ENCODE measurements at places on chromosomes 6 and 20.

- no peak for DNase-seq
Observed at GRCh38 chr20:47181056-47181862, 175.2 kb downstream of the ZMYND8 start.

GRCh38 chr6:156982168-156982567, 205.0 kb downstream of the ARID1B start:
- no peak for DNase-seq

DNA sequence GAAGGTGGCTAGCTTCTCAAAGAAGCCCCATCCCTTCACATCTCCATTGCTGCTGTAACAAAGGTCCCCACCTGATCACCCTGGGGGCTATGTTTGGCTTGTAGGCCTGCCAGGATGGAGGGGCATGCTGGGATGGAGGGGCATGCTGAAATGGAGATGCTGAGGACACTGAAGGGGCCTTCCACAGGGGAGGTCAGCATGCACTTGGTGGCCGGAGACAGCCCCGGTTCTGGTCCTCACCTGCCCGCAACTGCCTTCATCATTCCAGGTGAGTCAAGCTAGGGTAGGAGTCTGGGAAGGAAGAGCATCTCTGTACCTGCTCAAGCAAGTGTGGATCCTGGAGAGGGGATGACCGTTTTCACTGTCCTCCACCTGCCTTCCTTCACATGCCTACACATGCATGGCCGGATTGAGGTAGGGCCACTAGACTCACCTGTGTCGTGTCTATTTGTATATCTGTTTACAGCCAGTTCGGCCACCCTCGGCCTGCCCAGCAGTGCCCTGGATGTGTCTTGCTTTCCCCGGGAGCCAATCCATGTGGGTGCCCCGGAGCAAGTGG, 6.0 kb downstream of the L3MBTL1 start:
- no peak for DNase-seq

DNA sequence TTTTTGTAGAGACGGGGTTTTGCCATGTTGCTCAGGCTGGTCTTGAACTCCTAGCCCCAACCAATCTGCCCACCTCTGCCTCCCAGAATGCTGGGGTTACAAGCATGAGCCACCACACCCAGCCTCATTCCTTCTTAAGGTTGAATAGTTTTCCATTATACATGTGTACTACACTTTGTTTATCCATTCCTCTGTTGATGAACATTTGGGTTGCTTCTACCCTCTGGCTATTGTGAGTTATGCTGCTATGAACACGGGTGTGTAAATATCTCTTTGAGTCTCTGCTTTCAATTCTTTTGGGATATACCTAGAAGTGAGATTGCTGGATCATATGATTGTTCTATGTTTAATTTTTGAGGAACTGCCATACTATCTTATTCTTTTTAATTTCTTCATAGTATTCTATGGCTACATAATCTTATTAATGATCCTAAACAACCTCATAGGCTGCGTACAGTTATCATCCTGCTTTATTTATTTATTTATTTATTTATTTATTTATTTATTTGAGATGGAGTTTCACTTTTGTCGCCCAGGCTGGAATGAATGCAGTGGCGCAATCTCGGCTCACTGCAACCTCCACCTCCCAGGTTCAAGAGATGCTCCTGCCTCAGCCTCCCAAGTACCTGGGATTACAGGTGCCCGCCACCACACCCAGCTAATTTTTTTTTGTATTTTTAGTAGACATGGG, 49.2 kb upstream of the TLDC2 start:
- no peak for DNase-seq

DNA sequence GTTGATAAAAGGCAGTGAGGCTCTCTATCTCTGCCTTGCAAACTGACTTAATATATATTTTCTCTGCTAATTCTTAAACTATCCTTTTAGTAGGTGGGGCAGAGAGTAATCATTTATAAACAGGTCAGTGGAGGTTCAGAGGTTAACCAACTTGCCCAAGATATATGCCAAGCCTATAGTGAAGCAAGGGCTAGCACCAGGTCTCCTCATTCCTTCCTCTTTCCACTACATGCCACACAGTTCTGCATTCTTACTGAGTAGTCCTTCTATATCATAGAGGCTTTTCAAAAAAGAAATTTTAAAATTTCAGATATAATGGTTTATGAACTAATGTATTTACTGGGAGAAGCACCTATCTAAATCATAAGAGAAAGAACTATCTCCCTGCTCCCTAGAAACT, 8.5 kb downstream of the ARG1 start:
- no peak for DNase-seq

- no peak for DNase-seq
Observed at GRCh38 chr20:22411627-22412450, 172.5 kb downstream of the FOXA2 start.
